ENCODE measurements at places on chromosomes 2 and 18.

DNA sequence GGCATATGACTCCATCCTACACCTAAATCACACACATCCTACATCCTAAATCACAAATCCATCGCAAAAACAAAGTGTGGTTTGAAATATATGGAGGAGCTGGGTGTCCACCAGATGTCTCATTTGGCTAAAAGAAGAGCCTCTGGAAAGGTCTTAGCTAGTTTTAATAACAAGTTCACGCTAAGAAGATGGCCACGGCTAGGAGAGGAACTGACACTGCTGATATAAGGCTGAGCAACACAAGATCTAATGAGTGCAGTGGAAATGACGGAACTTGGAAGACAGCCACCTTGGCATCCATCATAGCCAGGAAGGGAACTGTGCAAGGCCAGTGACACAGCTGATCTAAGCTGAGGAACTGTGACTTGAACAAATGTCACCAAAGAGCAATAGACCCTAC is 60.0 kb upstream of the AGAP1 start:
- no peak for DNase-seq

DNA sequence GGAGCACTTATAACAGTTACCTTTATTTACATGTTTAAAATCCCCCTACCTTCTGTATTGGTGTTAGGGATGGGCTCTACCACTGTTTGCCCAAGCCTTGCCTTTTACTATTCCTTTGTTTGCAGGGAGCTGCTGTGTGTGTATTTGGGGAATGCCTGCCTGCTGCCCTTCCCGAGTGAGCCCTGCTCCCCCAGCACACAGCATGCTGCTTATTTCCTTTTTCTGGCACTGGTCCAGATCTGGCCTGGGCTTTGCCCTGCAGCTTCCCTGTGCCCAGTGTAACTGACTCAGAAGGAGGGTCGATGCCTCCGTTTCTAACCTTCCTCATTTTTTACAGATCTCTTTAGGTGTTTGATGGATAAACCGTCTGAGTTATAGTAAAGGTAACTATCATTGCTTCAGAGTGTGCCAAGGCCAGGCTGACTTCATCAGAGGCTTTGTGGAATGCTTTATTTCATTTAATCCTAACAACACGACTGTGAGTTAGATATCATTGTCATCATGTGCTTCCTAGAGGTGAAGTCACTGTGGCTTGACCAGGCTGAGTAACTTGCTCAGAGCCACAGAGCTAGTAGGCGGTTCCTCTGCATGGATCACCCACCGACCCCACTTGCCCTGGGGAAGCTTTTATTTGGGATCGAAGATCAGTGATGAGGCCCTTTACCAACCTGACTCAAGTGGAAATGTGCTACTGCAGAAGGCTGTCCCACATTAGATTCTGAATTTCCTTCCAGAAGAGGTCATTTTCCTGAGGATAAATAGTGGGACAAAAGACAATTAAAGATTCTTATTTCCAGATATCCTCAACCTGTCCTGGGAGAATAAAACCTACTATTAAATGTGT is 238.8 kb downstream of the ZNF407 start:
- DNase-seq, result no peak

DNA sequence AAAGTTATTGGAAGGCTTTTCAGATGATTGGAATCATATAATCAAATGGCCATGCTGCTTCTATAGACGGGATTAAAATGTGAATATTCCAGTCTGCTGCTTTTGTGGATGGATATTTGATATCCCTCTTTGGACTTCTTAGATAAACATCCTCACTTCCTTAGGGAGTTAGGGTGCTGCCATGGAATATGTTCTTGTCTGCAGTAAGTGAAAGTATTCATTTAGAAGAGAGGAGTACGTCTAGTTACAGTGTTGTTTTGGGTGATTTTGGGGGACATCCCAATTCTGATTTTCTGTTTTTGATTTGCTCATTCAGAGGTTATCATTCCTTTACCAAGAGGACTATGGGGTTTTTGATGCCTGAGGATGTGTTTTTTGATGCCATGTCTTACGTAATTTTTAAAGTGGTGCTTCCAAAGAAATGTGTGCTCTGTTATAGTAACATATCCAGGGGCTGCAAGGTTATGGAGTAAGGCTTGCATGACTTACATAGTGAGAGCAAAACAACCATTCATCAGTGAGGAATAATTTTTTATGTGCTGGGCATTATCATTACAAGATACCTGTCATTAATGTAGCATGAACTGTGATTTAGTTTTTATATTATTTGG is 33.6 kb downstream of the ASXL3 start:
- no peak for DNase-seq

- no peak for DNase-seq
Measured at GRCh38 chr18:22432657-22433137, 15.0 kb upstream of the CTAGE1 start.

DNA sequence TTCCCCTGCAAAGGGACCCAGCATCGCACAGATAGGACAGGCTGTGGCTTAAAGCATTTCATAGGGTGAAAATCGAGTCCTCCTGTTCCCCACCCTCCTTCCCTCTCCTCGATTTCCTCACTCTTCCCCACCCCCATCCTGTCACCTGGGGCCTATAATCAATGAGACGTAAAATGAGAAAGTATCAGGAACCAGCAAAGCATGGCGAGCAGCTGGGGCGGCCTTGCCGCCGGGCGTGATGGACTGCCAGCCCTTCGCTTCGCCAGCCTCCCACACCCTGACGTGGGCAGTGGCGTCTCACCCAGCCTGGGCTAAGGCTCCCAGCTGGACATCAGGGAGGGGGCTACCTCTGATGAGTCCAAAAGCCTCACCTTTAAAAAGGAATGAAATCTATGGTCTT is 11.1 kb downstream of the SLC30A3 start:
- no peak for DNase-seq

DNA sequence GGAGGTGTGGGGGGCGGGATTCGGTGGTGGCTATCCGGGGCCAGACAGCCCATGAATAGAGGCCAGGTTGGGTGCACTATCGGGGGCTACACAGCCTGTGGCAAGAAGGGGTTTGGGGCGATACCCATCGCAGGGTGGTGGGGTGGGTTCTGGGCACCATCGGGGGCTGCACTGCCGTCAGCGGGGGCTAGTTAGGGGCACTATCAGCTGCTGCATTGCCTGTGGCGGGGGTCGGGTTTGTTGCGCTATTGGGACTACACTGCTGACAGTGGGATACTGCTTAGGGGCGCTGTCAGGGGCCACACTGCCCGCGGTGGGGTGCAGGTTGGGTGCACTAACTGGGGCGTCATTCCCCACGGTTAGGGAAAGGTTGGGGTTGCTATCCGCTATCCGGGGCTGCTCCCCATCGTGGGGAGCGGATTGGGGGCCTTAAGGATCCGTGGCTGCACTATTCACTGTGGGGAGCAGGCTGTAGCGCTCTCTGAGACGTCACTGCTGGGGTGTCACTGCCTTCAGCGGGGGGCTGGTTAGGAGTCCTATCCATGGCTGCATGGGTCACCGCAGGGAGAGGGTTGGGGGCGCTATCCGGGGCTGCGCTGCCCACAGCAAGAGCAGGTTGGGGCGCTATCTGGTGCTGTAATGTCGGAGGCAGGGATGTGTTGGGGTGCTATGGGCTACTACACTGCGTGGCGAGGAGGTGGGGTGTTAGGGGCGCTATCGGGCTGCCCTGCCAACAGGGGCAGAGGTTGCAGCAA is 76.5 kb upstream of the SLC35G4 start:
- no peak for DNase-seq

DNA sequence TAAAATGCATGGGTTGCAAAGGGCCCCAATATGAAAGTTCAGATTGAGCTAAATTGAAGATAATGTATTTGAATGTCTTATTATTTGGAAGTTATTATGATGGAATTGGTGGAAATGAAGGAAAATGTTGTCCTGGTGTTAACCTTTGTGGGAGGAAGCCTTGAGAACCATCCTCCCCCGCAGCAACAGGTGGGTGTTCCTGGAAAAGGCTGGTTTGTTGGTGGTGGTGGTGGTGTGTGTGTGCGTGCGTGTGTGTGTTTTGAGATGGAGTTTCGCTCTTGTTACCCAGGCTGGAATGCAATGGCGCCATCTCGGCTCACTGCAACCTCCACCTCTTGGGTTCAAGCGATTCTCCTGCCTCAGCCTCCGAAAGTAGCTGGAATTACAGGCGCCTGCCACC is 36.2 kb downstream of the CHRNA1 start:
- no peak for DNase-seq

DNA sequence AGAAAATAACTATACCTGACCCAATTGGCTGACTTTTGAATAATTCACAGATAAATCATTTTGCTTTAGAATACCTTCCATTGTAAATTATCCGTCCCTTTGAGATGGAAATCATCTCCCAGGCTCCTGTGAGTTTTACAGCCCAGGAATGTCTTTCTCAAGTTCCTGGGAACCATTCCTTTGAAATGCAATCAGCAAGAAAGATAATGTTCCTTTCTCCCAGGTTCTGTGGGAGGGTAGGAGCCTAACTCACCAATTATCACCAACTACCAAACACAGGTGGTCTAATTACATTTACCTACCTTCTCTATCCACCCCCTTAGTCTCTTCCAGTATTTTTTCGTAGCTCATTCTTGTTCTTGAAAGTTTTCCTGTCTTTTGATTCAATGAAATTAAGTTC is 1016.0 kb downstream of the SOCS6 start:
- DNase-seq, result no peak

- no peak for DNase-seq
Measured at GRCh38 chr2:86750240-86750839, 30.2 kb downstream of the RMND5A start.

DNA sequence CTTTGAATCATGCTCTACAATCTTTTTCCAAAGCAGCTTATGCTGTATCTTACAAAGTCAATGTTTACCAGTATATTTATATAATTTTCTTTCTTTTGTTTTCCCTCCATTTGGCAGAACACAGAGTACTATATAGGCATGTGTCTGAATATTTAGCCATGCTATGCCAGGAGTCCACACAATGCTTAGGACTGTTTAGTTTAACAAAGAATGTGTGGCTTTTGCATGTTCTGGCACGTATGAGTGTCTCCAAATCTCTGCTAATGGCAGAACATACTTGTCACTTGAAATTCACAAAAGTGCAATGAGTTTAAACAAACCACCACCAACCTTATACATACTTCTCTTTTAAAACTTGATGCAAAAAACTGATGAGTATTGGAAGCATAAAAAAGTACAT is 268.0 kb downstream of the NR4A2 start:
- DNase-seq, result no peak

GRCh38 chr2:20148426-20148922 is 76.5 kb downstream of the SDC1 start:
- DNase-seq, result no peak

DNA sequence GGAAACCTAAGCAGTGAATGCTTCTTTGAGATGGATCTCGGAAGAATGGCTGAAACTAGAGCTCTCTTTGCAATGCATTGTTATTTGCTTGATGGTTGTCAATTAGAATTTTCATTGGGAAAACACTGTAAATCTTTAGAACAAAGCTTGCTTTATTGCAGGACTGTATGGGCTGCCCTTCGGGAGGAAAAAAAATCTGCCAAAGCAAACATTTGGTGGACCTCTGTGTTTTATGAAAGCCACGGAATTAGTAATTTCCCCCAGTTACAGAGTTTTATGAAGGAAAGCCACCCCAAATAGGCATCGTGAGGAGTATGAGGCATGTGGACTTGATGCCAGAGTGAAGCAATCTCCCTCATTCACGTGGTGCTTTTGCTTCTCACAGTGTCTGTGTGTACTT is 33.5 kb downstream of the RHBDD1 start:
- no peak for DNase-seq

- DNase-seq, result no peak
Measured at GRCh38 chr18:8972116-8972515, 130.4 kb upstream of the NDUFV2 start.

GRCh38 chr2:216379977-216380376 is 7.7 kb upstream of the MARCHF4 start:
- DNase-seq, result no peak

DNA sequence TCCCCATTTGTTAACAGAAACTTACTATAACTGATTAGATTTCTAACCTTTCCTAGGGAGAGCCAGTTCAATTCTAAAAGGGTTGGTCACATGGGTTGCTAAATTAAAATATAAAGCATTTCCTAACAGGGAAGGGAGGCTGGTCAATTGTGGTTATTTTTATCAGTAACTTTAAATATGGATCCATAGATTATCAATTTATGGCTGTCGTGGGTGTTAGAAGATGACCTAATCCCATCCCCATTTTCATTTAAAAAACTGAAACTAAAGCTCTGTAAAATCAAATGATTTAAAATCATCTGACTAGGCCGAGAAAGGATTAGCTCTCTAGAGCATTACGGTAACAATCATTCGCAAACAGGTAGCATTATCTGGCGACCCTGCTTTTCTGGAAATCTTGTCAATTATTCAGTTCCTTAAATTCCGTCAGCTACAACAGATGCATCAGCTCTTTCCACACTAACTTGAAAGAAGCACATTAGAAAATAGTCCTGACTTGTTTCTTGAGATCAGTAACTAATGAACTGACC is 953 bp upstream of the HNRNPA3 start:
- no peak for DNase-seq

- no peak for DNase-seq
Measured at GRCh38 chr2:151258121-151258520, 3.5 kb downstream of the RBM43 start.

- no peak for DNase-seq
Measured at GRCh38 chr2:26394694-26395093, 7.0 kb upstream of the DRC1 start.

- DNase-seq, result no peak
Measured at GRCh38 chr2:186995092-186995491, 146.1 kb upstream of the ZSWIM2 start.

- no peak for DNase-seq
Measured at GRCh38 chr2:144390424-144391020, 129.4 kb downstream of the ZEB2 start.

DNA sequence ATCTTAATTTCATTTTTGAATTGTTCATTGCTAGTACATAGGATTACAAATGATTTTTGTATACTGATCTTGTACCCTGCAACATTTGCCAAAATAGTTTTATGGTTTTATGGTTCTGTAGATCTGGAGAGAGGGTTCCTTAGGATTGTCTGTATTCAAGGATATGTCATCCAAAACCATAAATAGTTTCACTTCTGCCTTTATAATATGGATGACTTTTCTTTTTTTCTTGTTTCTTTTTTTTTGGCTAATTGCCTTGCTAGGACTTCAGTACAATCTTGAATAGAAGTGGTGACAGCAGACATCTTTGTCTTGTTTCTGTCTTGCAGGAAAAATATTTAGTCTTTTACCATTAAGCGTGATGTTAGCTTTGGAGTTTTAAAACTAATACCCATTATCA is 383.9 kb upstream of the HS6ST1 start:
- no peak for DNase-seq

DNA sequence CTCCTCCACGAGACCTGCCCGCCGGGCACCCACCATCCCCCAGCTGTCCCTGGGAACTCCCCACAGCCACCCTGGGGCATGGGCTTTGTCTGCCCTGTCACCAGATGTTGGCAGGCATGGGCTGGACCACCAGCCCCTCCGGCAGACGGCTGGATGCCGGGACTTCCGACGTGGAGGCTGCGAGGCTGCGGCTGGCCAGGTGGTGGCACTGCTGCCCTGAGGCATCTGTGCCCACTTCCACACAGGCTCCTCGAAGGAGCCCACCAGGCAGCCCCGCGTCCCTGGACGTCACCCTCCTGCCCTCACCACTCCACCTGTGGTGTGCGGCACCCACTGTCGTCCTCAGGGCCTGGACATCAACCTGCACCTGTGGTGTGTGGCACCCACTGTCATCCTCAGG is 319.9 kb upstream of the SALL3 start:
- DNase-seq, result no peak

All from stimulated activated CD8-positive, alpha-beta memory T cell treated with anti-CD3 and anti-CD28 coated beads, Interleukin-4, amount 100 ng/mL, for 1 hour (primary cell).